ENCODE measurements at places on chromosomes 4 and X.

DNA sequence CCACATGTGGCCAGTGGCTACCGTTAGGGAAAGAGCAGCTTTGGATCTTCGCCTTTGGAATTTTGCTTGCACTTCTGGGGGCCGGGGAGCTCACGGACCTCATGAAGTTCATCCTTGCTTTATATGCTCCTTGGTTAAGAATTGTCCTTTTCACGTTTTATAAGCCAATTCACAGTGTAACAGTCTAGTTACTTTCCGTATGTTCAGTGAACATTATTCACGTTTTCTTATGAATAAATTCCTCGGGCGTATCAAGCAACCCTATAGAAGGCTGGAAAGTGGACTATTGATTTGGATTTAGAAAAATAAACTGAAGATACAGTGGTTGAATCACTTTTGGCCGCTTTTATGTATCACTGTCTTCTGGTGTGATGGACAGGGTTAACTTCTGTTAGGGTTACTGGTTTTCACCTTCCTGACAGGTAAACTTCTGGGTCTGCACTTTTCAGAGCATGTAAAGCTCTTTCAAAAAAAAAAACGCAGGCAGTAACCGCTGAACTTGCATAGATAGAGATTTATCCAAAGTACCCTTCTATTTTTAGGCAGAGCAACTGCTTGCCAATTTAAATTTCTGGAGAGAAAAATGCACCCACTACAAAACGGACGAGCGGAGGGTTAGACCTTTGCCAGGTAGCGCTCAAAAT, 569 bp upstream of the PDLIM5 start:
- no peak for DNase-seq

- no peak for DNase-seq
These were observed 24.0 kb upstream of the ANKRD50 start for GRCh38 chr4:124736526-124736925.

DNA sequence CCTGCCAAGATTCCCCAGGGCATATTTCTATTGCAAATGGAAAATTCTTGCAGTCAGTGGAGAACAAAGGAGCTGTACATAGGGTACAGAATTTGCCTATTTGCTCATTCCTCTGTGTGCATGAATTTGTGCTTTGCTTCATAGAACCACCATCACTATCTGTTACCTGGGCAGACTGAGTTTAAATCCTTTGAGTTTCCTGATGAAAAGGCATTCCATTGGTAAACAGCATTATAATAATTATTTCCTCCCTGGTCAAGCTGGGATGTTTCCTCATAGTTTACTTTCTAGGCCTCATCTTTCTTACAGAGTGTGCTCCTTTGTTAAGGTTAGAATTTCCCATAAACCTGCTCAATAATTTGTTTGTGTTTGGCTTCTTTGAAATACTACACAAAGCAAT, 809 bp upstream of the SLC6A14 start:
- no peak for DNase-seq

GRCh38 chr4:181061787-181062186, 1181.4 kb upstream of the TENM3 start:
- DNase-seq = no peak

DNA sequence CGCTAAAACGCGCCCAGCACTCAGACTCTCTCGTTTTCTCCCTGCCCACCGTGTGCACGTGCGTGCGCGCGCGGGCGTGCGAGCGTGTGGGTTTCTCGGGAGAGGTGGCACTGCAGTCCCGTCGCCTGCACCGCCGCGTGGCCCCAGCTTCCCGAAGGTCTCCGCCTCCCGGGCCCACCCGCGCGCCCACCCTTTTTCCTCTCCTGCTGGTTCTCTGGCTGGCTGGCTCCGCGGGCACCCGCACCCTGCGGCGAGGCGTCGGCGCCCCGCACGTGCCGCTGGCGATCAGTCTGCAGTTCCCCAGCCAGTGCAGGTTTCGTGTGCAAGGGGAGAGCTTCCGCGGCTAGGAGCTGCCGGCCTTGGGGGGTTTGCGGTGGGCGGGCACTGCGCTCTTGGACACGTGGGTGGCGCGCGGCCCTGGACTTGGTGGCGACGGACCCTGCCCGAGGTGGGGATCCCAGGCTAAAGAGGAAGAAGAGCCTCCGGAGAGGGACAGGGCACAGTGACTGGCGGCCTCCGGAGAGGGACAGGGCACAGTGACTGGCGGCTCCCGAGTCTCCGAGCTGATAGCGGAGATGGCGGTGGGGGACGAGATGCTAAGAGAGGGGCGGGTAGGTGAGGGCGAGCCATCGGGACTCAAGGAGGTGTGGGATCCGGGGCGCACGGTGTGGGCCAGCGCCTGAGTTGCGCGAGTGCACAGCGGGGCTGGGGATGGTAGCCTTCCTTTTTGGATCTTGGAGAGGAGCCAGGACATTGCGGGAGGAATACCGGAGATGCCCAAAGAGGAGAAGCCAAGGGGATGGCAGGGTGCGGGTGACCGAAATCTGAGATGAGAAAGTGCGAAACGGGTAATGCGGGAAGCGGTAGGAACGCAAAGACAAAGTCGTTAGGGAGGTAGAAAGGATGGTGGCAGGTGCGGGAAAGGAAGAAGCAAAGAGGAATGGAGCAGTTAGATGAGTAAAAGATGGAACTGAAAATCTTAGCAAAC, at the start of gene FAM184B:
Gene FAM184B, minus strand, starts transcription at position 322 of the 988 bp plus-strand sequence. CDS start 322 bp downstream, outside the sequence.
- DNase-seq = no peak

Measured in right lung (tissue), 10 donors.